ENCODE measurements at places on chromosomes 12 and 14.

DNA sequence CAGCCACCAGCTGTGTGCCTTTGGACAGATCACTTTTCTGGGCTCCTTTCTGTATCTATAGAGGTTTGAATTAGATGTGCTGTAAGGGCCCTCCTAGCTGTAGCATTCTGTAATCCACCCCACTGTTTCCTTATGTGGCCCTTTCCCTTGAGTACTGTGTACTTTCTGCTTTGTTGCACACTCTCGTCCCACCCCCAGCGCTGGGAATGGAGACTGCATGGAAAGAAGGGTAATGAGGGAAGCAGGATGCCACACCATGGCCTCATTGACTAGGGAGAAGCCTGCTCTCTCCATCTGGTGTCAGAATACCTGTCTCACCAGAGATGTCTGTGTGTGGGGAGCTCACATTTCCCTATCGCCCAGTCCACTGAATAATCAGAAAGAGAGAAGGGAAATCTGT is 13.6 kb upstream of the GALNT16 start:
- no peak for DNase-seq

GRCh38 chr14:103966631-103967030 is 24.3 kb upstream of the RD3L start:
- no peak for DNase-seq

GRCh38 chr12:26441434-26441833 is 246.1 kb downstream of the SSPN start:
- no peak for DNase-seq

DNA sequence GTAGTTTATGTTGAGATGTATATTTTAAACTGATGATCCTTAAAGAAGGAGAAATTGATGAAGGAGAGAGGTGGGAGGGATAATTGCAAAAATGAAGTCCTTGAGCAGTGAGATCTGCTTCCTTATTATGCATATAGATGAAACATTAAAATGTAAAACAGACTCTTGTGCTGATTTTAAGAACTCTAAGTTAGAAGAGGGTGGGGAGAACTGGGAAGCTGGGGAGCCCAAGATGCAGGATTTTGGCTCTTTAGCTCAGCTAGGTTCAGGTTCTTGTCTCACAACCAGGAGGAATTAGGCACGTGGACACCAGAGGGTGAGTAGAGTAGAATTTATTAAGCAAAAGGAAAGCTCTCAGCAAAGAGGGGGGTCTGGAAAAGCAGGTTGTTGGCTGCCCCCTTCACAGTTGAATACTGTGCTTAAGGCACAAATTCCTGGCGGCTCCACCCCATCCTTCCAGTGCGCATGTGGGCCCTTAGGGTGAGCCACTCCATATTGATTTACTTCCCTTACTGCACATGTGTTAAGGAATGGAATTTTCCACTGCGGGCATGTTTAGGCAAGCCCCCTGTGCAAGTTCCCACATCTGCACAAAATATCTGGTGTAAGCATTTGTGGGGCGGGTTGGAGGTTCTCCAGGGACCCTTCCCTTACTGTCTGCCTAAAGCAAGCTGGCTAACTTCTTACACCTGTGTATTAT is 141.9 kb downstream of the BICD1 start:
- no peak for DNase-seq

GRCh38 chr12:90679674-90680073 is 275.3 kb downstream of the CCER1 start:
- DNase-seq, result no peak

DNA sequence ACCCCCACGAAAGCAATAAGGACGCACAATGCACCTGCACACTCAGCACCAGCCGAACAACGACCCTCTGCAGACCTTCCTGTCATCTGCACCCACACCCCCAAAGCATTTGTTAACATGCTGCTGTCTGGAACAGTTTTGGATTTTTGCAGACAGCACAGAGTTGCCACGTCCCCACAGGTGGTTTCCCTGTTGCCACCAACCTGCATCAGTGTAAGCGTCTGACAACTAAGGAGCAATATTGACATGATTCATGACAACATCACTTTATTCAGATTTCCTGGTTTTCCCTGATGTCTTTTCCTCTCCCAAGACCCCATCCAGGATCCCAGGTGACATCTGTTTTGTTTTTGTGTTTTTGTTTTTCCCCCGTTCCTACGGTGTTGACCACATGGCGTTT is 150.7 kb upstream of the C14orf180 start:
- no peak for DNase-seq

- DNase-seq, result peak; percentile 76
These were observed 18.3 kb upstream of the ATP2A2 start for GRCh38 chr12:110262442-110263388.

DNA sequence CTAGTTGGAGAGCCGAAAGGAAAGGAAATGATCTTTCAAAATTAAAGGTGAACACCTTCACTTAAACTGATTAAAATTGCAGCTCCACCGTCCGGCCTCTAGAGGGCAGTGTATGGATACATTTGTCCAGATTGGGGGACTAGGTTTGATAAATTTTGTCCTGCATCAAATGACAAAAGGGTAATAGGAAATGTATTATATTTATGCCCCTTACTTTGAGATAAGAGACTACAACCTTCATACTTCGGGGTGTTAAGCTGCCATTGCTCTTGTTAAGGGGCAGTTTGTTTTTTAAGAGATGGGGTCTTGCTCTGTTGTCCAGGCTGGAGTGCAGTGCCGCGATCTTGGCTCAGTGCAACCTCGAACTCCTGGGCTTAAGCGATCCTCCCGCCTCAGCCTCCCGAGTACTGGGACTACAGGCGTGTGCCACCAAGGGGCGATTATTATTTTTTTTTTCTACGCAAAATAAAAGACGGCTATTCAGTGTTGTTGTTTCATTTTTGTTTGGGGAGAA is 818 bp upstream of the SUOX start:
- DNase-seq, result peak; percentile 62

GRCh38 chr12:107287436-107288413 is 194.4 kb upstream of the CRY1 start:
- DNase-seq, result no peak

Data from left lung (tissue), 14 donors.